ENCODE measurements at places on chromosomes 7 and 10.

DNA sequence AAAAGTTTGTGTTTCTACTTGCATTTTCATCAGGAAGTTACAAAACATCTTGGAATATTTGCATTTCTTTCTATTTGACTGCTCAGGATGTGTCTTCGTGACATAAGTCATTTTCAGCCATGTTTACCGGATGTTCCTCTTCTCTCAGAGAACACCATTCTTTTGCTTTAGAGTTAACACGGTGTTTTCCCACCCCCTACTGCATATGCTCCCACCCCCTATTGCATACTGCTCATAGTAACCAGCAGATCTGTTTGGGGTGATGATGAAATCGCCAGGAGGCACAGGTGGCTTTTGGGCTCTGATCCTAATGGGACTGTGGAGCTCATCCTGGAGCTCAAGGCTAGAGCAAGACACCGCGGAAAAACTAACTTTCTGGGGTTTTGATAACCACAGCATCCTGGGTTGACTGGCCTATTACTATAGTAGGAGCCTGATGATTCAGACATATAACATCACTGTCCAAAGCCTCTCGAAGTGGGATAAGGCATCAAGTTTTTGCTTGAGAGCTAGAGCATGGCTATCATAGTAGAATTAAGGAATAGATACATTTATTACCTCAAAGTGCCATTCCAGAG, 65.1 kb upstream of the BET1 start:
- DNase-seq = no peak

DNA sequence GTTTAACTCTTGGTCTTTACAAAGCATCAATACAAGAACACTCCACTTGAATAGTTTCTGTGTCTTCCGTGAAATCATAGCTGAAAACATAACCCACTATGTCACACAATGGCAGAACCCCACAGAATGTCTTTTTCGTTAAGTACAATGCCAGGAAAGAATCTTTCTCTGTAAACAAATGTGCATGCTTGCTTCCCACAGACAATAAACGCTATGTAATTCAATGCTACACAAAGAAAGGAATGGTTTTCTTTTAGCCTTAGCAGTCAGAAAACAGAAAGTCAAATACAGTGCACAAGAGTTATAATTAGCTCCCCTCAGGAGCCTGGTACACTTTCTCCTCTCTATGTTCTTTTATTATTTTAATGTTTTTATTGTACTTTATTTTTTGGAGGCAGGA, 186.1 kb downstream of the SRPK2 start:
- DNase-seq = peak; percentile 34

GRCh38 chr7:138417078-138417700, 42.9 kb upstream of the TRIM24 start:
- no peak for DNase-seq

DNA sequence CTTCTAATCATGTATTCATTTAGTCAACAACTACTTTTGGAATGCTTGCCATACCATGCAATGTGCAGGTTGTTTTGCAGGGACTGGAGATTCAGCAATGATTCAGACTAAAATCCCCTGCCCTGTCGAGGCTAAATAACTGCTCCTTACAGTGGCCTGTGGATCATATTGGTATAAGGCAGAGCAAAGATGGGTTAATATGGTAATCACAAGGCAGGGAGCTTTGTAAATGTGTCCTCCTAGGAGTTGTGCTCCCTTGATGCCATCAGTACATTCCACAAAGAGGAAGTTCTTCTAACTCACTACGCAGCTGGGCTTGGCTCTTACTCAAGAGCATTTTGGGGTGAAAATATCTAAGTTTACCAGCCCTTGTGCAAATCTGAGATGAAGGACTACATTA, 614 bp upstream of the IFIT2 start:
- no peak for DNase-seq

DNA sequence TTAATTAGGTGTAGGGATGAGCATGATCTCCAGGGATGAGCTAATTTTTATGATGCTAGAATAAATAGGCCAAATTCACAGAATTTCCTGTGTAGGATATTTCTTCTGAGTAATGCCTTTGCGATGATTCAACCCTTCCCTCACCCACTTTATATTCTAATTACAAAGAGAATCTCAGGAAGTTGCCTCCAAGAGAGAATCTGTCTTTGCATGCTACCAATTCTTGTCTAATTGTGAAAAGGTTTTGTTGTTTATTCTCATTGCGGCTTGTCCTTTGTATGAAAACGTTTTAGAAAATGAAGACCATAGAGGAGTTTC, 6.3 kb downstream of the C7orf57 start:
- DNase-seq = no peak

DNA sequence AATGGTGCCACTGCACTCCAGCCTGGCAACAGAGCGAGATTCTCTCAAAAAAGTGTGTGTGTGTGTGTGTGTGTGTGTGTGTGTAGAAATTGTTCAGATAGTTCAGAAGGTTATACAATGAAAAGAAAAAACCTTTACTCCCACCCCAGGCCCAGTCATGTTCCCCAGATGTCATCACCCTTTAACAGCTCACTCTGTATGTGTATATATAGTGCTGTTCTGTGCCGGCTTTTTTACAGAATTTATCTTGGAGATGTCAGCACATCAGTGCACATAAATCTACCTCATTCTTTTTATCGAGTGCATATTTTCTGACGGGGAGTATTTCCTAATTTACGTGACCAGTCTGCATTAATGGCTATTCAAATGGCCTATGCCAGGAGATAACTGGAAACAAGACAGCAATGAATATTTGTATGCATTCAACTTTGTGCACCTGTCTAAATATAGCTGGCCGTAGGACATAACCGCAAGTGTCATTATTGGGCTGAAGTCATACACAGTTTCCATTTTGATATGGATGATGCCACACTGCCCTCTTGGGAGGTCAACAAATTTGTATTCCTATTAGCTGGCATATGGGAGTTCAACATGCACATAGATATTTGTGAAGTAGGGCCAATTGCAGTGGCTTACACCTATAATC, 11.7 kb downstream of the NIPSNAP2 start:
- DNase-seq = no peak

GRCh38 chr7:76354981-76355730, 3.6 kb downstream of the YWHAG start:
- DNase-seq = no peak

DNA sequence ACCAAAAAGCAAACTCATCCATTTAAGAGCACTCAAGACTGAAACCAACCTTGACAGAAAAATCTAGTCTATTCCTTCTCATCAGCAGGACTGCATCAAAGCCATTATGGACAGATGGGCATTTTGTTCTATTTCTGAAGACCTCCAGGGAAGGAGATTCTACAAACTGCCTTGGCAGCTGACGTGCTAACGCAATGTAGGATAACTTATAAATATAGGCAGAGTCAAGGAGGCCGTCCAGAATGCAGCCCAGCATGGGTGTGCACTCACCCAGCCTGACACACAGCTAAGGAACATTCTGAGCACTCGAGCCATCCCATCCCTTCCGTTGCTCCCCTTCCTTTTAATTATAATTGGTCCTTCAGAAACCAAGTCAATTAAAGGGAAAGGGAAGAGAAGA, 25.3 kb upstream of the NEBL start:
- DNase-seq = no peak

DNA sequence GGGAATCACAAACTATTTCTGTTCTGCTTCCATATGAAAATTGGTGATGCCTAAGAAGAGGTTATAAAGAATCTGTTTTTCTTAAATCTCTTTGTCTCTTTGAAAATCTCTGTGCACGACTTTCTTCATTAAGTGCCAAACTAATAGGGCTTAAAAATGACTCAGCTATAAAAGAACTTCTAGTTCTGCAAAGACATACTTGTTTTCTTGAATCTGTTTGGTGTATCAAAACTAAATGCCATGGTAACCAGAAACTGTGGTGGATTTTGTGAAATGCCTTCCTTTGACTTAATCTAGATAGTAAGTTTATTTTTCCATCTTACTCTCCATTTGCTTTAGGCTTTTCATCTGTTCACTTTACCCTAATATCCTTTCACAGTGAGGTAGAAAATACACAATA, 417.8 kb downstream of the PARD3 start:
- DNase-seq = no peak

DNA sequence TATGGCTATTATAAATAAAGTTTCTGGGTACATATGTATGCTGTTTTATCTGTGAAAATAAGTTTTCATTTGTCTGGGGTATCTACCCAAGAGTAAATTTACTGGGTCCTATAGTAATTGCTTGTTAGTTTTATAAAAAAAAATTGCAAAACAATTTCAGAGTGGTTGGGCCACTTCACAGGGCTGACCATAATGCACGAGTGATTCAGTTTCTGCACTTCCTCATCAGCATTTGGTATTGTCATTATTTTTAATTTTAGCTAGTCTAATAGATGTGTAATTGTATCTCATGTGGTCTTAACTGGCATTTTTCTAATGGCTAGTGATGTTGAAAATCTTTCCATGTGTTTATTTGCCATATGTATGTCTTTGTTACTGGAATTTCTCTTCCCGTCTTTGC, 452.4 kb upstream of the AKR1E2 start:
- DNase-seq = no peak

DNA sequence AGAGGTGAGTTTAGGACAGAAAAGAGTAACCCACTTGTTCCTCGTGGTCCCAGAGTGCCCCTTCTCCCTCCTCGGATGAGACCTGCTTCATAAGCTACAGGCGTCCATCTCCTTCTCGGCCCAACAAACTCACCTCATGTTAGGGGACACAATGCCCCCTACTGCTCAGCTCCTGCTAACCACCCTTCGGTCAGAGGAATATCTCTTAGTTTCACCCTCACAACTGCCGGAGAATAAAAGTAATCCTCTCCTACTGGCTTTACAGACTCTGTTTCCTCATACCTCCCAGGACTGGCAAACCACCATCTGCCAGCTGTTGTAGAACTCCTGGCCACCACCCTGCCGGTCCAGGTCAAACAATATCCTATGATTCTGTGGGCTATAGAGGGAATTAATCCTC, 3.2 kb downstream of the AKR1B15 start:
- DNase-seq = no peak

DNA sequence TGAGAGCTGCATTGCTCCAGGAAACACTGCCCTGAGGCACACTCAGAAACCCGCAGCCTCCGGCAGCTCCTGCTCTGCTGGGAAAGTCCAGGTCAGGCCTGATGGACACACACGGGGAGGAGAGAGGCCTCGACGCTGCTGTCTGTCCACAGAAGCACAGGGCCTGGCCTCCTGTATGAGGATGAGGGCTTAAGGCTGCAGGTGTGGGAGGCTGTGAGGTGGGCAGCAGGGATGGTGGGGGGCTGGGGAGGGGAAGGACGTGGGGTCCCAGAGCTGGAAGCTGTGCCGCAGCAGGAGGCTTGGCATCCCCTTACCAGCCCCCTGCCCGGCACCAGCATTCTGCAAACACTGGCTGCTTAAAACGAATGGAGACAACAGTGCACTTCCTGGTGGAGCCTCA, 186.2 kb downstream of the DNAJB6 start:
- DNase-seq = no peak

DNA sequence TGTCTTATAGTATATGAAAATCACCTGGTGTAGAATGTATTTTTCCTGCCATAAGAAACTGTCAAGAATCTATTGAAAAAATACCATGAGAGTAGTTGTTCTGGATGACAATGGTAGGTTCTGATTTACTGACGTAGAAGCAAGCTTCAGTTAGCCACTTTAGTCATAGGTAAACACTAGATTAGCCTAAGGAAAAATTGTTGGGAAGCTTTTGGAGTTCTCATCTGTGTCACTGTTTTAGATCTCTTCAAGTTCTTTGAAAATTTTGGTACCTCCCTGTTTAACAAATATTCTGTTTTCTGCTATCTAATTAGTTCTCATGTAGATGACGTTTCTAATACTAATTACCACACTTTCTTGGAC, 131.8 kb downstream of the ADK start:
- no peak for DNase-seq

GRCh38 chr7:101378751-101379174, 16.1 kb downstream of the COL26A1 start:
- no peak for DNase-seq

- no peak for DNase-seq
Measured at GRCh38 chr7:4738711-4739527, 36.5 kb upstream of the AP5Z1 start.

DNA sequence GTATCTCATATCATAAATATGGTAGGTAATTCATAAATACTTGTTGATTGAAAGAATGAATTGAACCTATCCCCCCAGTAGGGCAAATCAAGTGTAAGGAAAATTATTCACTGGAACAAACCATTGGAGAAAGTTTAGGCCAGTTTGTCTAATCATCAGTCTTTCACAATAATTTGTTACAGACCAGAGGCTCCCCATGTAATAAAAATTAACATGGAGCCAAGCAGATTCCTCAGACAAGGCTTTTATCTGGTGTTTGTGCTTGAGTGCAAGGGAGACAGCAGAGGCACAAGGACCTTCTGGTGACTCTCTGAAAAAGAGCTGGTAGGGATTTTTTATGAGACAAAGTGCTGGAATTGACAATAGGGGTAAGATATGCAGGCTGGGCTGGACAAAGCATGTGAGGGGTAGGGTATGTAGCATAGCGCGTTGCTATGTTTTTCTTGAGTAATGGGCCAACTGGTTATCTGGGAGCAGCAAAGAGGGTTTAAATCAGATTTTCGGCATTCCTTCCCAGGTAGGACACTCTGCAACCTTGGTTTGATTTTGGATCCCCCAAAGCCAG, 7.8 kb upstream of the PANK1 start:
- no peak for DNase-seq

DNA sequence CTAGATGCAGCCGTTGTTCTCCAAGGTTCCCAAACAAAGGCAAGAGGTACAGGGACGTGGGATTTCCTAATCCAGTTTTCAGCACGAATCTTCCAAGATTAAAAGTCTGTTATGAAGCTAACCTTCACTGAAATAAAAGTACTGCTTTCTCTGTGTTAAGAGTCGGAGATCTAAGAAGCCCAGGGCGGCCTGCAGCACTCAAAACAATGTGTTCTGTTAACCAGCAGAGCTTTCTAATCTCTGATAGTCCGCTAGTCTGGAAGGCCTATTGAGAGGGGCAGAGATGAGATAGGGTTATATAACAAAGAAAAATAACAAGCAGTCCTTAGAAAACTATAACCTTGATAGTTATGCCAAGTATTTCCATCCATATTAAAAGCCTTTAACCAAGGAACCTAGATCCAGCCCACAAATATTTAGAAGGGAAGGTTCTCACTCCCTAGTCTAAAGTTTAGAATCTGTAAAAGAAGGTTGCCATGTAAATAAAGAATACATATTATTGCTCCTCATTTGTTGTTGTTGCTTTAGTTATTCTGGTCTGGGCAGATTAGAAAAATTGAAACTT, 106.3 kb upstream of the SVIL start:
- no peak for DNase-seq

DNA sequence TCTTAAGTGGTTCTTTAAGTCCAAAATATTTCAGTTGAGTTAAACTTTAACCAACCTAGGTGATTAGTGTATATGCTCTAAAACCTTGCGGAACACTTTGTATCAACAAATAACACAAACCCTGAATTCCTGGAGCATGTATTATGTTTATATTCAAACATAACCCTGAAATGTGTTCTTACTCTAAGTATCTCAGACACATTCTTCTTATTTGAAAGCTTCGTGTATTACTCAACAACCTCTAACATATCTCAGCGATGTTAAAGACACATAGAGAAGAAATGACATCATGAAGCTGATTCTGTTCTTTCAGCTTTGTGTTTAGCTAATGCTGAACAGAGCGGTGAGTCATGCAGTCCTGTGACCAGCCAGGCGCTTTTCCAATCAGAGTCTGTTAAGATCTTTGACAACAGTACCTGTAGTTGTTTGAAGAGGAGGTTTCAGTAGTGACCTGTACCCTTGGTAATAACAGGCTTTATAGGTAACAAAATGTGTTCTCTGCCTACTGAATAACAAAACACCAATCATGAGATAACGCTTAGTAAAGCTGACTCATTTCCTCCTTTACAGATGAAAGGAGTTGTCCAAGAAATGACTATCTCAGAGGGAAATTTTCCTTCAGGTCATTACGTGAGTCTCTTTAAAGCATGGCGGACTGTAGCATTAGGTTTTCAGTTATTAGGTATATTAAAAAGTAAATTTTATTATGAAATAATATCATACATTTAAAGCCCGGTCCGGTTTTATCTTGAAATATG, 67.3 kb upstream of the KLF6 start:
- peak; percentile 0 for DNase-seq

Measured in NCI-H2081 treated with DMSO at 0.1 percent for 48 hours (cell line).